ENCODE measurements at places on chromosomes 16 and 17. TPM values are rescaled to one million over a fixed set of nuclear protein-coding genes. Genes with fewer than 3 reads are reported as not detected.

Gene MYO15B
- total RNA-seq, result 16.8 TPM

Gene UTS2R
- total RNA-seq, result not detected

Gene RGS9
- 2.5 TPM for total RNA-seq

Gene ZFHX3
- total RNA-seq, result 8.1 TPM

Gene SMIM5
- not detected for total RNA-seq

Gene CACNG4
- total RNA-seq, result not detected

Gene SMIM22
- not detected for total RNA-seq

Measured in fibroblast of the aortic adventitia (primary cell).